ENCODE measurements at places on chromosomes 5 and 9.

DNA sequence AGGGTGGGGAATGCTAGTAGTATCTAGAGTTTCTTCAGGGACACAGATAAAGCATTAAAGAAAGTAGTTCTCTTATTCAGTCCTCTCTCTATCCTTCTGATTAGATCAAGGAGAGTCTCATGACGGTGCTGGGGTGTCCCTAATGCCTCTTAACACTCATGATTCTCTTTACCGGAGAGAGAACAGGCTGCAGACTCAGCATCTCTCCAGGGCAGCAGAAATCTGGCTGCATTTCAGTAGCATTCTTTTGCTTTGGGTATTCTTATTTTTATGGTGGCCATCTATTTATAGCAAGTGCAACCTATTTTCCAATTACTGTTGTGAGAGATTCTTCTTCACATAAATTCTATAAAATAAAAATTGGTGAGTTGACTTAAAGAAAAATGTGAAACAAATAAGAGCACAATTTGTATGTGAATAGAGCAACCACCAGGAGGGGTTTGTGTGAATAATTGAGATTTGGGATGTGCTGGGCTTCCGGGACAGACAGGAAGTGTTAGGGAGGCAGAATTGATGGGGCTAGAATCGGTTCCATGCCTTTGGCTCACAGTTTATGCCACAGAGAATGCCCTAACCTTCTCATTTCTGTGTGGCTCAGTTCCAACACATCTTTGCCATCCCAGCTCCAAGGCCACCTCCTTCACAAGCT is 23.8 kb upstream of the BOD1 start:
- no peak for DNase-seq

DNA sequence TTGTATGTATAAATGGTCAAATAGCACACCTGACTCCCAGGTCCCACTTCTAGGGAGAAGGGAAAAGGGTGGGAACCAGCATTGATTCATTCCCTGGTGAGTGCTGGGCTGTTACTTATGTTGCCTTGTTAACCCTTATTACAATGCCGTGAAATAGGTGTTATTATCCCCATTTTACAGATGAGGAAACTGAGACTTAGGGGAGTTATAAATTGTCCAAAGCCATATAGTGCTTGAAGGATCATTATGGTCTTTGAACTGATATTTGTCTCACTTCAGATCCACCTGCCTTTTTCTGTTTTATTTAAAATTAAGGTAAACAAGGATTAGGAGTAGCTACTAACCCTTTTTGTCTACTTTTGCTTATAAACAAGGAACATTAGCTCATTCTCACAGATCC is 16.5 kb downstream of the TMEM268 start:
- no peak for DNase-seq

DNA sequence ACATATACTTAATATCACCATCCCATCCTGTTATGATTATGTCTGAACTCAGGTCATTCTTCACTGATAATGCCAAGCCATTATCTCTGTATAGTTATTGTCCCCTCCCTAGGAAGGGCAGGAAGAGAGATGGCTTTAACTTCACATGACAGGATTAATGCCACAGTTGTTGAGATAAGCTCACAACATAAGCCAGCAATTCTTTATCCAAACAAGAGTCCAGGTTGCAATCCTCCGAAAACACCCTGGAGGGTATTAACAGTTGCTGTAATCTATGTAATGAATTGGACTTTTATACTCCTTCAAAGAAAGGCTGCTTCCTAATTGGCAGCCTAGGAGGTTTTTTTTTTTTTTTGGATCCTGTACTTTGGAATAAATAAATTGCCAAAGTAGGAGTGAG is 779.4 kb downstream of the SEMA5A start:
- DNase-seq = no peak

DNA sequence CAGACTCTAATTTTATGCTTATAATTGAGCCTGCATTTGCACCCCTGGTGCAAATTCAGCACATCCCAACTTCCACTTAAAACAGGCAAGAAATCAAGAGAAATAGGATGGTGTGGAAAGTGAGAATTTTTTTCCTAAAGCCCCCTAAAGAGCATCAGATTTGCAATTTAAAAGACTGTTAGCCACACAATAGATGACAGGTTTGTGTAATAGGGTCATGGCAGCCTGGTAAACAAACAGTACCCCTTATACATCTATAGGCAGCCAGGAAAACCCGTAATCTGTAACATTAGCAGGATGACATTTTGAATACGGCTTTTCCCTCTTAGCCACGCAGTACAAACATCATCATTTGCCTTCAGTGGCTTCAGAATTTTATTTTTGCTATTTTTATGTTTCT is 17.2 kb downstream of the EBF1 start:
- no peak for DNase-seq

DNA sequence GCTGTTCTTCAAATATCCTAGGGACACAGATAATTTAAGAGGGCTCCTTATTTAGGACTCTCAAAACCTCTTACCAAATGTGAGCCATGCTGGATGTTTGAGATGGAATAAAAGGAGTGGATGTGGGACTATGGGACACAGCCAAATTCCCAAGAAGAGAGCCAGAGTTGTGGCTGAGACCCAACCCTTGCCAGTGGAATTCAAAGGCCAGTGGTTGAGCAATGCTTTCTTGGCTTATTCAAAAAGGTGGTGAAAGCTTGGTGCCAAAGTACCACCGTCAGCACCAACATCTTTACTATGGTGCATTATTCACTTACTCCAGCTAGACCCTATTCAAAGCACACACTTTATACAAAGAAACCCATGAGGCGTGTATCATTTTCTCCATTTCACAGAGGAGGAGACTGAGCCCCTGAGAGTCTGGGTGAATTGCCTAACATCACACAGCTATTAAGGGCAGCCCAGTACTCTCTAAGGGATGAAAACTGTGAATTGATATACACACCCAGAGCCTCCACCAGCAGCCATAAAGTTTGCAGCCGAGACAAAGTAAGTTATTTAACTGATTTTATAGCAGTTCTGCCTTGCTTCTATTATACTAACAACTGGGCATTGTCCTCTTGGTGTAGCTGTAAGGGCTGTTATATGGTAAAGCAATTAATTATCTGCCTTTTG is 391.7 kb downstream of the ACTL7B start:
- DNase-seq = no peak

GRCh38 chr5:153546566-153546965 is 56.1 kb downstream of the GRIA1 start:
- no peak for DNase-seq

- no peak for DNase-seq
Measured at GRCh38 chr9:2018764-2019558, 3.8 kb downstream of the SMARCA2 start.

DNA sequence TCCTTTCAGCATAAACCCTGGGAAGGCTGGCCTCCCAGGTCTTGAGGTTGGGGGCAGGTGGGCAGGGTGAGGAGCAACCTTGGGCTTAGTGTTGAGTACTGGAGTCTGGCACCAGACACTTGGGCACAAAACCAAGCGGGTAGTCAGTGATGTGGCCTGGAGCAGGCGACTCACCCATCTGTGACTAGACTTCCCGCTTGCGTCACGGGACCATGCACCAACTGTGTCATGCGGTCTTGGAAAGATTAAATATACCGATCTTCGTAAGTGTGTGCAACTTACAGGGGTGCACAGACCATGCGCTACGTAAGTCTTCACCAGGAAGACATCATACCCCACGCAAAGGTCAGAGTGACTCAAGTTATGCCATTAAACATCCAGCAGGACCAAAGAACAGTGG is 304.4 kb upstream of the IRX4 start:
- DNase-seq = no peak

- DNase-seq = no peak
Measured at GRCh38 chr9:120978987-120979386, 52.4 kb upstream of the TRAF1 start.

DNA sequence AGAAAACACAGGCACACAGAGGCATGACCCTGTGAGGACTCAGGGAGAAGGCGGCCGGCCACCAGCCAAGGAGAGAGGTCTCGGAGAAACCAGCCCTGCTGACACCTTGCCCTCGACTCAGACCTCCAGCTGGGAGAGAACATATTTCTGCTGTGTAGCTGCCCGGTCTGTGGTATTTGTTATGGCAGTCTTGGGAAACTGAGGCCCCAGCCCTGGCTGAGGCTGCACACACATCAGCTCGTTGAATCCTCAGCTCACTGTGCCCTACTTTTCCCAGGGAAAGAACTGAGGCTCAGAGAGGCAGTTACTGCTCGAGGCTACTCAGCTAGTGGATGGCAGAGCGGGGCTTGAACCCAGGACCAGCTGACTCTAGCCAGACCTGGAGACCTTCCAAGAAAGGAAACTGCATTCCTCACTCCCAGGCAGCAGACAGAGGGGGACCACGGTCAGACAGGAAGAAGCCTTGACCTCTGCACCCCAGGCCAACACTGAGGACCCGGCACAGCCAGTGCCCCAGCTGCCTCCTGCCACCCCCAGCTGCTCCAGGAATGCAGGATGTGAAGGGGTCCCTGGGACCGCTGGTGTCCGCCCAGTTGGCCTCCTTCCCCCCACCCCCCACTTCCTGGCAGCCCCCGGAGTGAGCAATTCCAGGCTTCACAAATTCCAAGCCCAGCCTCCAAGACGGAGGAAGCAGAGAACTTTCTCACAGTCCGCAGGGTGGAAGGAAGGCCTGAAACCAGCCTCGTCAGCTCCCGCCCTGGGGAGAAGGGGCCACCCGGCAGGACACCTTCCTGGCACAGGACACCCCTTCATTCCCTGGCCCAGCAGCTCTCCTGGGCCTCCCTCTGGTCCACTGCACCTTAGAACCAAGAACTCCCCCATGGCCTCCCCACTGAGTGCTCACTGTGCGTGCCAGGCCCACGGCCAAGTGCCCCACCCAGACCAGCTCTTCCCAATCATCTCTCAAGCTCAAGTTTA is 69.9 kb downstream of the LRSAM1 start:
- DNase-seq = no peak

GRCh38 chr9:75184471-75184870 is 96.2 kb downstream of the OSTF1 start:
- DNase-seq = no peak

DNA sequence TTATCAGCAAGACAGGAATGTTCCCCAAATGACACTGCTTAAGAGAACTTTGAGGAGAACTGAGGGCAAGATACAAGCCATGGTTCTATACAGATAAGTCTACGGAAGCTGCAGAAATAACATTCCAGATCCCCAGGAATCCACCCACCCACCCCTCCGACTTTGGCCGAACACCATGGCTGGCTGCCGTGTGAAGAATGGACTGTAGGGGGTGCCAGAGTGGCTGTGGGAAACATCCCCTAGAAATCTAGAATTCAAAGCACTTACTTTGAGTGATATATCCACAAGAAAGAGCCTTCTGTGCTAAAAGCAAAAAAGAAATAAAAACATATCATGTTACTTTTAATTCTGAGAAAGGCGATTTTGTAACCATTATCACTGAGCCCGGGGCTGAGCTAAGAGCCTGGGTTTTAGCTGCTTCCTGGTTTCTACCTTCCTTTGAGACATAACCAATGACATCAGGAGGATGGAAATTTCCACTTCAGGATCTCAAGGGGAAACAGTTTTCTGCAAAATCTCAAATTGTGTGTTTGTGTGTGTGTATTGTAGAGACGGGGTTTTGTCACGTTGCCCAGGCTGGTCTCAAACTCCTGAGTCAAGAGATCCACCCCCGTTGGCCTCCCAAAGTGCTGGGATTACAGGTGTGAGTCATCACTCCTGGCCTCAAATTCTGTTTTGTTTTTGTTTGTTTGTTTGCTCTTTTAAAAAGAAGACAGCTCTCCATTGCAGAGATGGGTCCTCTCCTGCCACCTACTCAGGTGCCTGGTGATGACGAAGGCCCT is 36.4 kb downstream of the GGTA1 start:
- no peak for DNase-seq

DNA sequence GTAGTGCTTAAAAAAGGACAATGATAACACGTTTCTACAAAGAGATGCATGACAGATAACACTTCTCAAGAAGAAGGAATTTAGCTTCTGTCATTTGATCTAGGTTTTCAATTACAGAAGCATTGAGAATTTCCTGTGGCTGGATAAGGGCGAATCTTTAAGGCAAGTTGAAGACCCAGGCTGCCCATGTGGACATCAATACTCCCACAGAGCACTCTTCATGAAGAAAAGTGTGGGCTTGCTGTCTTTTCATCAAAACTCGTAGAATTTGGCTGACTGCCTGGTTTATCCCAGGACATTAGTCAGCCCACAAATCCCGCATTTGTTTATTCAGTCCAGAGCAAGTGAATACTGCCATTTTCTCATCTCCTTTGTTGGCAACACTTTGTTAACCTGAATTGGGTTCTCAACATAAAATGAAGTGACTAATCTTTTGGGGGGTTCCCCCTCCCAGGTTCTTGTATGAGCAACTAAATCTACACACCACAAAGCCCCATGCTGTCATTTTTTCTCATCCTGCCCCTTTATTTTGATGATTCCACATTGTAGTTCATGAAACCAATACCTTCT is 43.4 kb upstream of the CDKN2B start:
- peak; percentile 3 for DNase-seq

DNA sequence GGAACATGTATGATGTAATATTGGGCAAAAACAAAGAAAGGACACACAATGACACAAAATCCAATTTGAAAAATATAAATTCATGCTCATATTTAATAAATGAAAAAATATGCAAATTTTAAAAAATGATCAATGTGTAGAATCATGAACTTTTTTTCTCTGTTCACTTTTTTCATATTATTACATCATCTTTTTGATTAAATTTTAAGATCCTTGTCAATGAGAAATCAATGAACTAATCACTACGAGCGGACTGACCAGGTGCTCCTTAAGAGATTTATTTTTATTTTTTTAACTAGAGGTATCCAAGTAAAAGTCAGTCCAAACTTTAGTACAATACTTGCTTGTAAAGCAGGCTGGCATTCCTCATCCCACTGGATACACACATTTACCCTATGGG is 174.1 kb downstream of the CDK5RAP2 start:
- DNase-seq = no peak

DNA sequence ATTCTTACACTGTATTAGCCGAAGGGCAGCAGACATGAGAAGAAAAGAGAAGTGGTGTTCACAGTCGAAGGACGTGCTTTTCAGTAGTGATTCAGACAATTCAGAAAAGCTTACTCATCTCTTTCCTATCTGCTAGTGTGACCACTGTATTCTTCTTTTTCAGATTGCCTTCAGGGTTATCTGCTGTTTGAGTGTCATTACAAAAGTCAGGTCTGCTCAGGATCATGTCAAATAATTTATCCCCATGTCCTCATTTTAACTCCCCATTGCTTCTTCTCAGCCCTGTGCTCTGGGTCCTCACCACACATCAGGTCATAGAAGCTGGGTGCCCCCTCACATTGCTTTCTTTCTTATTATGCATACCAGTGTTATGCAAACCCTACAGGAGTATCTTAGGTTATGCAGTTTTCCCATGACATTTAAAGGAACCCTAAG is 394.0 kb downstream of the CETN3 start:
- no peak for DNase-seq

- DNase-seq = no peak
Measured at GRCh38 chr9:132506977-132507669, 75.3 kb upstream of the BARHL1 start.

GRCh38 chr9:100759215-100759614 is 181.3 kb downstream of the CAVIN4 start:
- no peak for DNase-seq

DNA sequence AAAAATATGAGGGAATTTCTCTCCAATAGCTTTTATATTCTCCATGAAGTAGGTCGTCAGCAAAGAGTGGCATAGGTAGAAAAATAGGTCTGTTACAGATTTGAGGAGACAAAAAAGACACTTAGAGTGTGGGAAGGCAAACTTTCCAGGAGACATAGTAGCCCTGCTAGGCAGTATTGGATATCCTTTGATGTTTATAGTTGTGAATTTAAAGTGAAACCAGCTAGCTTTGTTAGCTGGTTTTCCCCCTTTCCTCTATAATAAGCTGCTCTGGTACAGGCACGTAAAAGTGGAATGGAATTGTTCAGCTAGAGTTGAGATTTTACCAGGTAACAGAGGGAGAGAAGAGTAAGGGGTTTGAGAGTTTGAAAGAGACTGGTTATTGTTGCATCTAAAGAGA is 17.1 kb upstream of the APC start:
- DNase-seq = no peak

Data from NCI-H345 (cell line).